Naive thymus-derived CD8-positive, alpha-beta T cell (primary cell): ENCODE measurements at places on chromosomes 3 and 15.

GRCh38 chr15:77983091-77983707 lies 94.3 kb downstream of the TBC1D2B start:
- DNase-seq = no peak

DNA sequence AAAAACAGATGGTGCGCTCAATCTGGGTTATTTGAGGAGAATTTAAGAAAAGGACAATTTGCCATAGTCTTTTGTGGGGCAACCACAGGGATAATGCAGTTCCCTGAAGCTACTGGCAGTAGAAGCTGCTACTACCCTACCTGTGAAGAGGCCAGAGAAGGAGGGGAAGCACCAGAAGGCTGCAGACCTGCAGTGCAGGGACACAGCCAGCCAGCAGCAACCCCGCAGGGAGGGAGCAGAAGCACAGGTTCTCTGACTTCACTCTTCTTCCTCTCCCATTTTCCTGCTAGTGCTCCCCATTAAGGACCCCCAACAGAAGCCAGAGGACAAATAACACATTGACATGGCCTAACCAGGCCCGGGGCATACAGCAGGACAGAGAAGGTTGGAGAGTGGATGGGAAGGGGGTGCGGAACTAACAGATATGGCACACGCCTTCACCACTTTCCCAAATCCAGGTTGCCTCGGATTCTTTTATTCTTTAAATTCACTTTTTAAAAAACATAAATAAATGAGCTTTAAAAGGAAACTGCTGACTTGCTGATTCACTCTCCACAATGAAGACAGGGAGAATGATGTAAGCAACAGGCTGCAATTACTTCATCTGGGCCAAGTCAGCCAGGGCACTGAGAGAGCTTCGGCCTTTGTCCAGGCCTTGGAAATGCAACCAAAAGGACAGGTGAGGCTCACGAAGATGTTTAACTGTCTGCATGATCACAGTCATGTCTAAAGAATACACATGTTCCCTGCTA lies 30.1 kb downstream of the POPDC2 start:
- no peak for DNase-seq

DNA sequence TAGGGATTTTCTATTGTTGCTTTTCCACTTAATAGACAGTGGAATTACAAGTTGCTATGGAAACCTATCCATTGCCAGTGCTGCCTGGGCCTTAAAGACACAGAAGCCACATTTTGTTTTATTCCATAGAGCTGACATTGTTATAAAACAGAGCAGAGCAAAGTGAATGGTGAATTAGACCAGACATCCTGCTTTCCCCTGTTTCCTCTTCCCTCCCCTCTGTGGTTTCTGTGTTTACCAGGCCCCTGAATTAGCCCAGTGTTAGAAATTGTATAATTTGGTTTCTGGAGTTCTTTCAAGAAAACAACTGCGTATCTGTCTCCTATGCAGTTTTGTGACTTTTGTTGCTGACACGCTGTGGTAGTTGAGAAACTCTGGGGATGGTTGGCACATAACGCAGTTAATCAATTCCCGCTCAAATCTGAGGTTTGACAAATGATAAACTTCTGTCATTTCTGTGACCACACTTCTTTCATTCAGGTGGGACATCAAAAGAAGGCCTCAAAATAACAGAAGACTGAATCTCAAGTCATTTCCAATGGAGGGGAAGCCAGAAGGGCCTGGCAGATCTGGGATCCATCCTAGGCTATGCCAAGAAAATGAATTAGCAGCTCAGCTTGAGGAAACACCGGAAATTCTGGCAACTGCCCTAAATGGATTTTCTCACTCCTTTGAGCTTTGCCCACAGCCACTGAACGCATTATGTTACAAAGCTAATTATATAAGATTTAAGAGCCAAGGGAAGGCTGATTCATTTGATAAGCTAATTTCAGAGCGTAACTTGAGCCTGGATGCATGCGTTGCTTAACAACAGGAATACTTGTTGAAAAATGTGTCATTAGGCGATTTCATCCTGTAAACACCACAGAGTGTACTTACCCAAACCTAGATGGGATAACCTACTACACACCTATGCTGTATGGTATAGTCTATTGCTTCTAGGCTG lies 46.9 kb downstream of the NR1D2 start:
- DNase-seq = no peak

DNA sequence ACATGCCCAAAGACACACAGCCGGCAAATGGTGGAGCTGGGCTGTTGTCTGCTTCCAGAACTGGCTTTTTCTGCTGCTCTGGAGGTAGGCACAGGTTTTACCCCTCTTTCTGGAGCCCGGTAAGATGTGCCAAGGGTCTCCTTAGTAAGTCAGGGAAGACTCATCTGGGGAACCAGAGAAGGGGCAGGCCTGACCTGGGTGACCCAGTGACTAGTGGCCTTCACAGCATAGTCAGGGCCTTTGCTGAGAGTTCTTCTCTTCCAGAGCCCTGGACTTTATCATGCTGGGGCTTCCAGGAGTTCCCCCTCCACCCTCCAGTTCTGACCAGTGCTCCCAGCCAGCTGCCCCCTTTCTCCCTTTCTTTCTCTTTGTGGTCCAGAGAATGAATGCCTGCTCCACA lies 3.2 kb downstream of the CD276 start:
- no peak for DNase-seq

DNA sequence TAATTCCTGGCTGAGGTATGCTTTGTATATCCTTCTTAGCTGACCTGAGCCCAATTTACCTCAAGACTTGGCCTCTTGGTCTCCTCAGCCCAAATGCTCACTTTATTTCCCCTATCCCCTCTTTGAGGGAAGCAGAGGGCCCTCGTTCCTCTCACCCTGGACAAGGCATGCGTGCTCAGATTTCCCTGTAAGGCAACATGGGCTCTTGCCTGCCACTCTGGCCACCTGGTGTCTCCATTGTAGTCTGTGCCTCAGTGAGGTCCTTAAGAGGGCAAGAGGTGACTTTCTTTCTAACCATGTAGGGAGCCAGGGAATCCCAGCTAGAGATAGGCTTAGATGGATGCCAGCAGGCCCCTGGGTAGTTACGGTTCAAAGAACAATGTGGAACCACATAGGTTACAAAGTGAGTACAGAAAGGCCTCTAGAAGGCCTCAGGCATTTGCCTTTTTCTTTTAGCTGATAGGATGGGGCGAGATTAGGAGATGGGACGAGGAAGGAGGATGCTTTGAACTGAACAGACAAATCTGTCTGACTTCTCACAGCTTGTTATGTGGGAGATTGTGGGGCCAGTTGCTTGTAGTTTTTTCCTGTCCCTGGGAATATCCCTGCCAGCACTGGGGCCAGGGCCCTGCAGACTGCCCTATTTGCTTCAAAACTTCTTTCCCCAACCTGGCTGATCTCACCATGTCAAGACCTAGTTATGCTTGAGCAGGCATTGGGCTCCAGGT lies 1.1 kb upstream of the INTS14 start:
- no peak for DNase-seq

- DNase-seq = no peak
Measured at GRCh38 chr15:25058080-25058785, 103.4 kb downstream of the SNRPN start.

DNA sequence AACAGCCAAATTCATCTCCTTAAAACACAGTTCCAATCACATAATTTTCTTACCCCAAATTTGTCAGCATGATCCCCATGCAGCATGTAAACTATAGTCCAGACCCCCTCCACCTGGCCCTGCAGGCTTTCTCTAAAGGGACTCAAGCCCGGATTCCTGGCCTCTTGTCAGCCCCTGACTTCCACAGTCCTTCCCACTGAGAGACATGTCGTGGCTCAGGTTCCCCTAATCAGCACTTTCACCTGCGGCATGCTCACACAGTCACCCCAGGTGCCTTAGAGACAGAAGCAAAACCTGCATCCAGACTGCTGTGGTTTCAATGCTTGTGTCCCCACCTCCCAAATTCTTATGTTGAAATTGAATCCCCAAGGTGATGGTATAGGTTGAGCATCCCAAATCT lies 372.7 kb upstream of the ATP10A start:
- DNase-seq = no peak

DNA sequence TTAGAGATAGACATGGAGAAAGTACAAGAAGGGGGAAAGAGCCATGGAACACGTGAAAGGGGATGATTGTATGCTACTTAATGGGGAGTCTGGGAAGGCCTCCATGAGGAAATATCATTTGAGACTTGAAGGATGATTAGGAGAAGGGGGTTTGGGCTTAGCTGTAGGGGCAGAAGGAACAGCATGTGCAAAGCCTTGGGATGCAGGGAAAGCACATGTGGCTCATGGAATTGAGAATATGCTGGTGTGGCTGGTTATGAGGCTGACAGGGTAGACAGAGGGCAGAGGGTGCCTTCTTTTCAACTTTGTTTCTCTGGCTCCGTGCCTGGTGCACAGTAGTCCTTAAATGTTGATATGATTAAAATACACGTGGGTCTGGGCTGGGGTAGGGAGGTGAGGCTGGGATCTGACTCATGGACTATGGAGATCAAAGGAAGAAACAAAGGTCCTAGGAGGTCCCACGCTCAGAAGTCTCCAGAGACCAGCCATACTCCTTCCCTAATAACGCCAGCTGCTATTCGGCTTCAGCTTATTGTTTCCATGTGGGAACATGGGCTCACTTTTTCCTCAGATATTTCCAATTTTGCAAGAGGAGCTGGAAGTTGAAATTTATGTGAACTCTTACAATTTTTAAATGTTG lies 1.1 kb downstream of the GTF2E1 start:
- no peak for DNase-seq

DNA sequence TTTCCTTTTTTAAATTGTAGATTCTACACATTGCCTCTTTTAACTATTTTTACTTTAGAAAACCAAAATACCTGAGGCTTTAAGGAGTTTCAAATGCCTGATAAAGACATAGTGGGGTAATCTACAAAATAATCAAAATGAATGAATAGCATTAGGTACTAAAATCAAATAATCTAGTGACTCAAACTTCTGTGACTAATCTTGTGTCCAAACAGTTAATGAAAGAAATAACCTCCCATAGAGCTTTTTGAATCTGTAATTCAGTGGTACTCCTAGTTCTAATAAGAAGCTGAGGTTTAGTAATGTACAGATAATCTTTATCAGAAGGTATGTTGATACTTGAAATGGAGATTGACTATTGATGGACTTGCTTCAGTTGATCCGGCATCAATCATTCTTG lies 53.0 kb downstream of the DTWD1 start:
- DNase-seq = no peak
